ENCODE measurements at places on chromosomes 11 and 22.
A peak's percentile ranks its signal among the peaks of the same experiment; 100 is the strongest.

DNA sequence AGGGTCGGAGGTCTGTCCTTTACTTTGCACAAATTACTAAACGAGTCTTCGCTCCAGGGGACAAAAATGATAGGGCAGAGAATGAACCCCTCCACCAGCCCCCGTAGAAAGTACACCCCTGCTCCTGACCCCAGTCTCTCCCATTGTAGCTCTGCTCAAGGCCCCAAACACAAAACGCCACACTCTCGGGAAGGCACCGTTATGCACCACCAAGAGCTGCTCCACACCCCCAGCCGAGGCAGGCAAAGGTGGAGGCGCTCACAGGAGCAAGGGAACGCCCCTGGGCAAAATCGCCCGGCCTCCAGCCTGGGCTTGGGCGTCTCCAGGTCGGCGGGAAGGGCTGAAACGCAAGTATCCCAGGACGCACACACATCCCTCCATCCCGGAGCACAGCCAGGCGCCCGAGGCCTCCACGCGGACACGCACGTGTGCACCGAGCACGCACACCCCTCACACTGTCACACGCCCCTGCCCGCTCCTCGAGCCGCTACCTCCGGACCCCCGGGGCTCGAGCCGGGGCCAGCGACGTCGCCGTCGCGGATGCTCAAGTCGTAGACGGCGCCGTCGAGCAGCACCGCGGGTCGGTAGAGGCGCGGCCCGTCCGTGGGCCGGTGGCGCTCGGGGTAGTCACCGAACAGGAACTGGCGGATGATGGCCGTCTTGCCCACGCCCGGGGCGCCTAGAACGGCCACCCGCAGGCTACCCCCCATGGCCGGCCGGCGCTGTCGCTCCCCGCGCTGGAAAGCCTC is 786 bp downstream of the RASL10A start:
- no peak for DNase-seq

- no peak for DNase-seq
These were observed 59.3 kb downstream of the DGCR2 start for GRCh38 chr22:19062943-19063308.

DNA sequence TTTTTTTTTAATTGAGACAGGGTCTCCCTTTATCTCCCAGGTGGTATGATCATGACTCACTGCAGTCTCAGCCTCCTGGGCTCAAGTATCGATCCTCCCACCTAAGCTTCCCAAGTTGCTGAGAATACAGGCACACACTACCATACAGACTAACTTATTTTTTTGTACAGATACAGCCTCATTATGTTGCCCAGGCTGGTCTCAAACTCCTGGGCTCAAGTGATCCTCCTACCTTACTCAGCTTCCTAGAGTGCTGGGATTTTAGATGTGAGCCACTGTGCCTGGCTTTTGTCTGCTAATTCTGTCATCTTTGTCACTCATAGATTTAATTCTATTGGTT is 43.5 kb downstream of the CBL start:
- no peak for DNase-seq

DNA sequence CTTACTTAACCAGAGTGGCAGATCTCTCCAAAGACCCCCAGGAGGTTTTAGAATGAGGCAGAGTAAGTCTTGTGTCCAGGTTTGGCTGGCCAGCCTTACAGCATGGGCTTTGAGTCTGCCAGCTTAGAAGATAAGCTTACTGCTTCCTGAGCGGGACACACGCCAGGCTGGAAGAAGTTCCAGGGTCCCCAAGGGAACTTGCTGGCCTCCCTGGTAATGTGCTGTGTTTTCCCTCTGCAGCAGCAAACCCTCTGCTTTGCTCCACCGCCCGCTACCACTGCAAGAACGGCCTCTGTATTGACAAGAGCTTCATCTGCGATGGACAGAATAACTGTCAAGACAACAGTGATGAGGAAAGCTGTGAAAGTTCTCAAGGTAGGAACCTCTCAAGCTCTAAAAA is 154.2 kb downstream of the LDLRAD3 start:
- DNase-seq, result no peak

DNA sequence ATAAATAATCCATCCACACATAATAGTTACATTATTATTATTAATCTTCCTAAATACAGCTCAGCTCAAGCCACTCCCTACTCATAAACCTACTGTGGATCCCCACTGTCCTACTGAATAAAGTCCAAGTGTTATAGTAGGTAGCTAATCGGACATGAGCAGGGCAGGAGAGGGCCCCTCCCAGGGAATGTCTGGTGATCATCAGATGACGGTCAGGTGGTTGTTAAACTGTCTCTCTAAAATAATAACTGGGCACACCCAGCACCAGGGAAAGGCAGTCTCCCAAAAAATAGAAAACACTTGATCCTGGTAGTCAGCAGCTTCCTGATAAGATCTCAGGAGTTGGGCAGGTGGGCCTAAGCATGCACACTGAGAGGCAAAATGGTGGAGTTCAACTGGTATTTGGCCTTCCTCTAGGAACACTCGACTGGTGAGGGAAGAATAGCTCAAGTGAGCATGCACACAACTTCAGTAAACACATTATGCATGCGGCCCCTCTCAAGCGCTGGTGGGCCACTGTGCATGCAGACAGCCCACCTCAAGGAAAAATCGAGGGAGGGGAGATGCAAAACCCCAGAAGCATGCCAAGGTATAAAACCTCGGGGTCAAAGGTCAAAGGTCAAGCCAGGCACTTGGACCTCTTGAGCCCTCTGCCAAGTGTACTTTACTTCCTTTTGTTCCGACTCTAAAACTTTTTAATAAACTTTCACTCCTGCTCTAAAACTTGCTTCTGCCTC is 65.0 kb downstream of the LRRC32 start:
- no peak for DNase-seq

- DNase-seq, result peak; percentile 29
These were observed 44.6 kb downstream of the COPB1 start for GRCh38 chr11:14454861-14455632.

DNA sequence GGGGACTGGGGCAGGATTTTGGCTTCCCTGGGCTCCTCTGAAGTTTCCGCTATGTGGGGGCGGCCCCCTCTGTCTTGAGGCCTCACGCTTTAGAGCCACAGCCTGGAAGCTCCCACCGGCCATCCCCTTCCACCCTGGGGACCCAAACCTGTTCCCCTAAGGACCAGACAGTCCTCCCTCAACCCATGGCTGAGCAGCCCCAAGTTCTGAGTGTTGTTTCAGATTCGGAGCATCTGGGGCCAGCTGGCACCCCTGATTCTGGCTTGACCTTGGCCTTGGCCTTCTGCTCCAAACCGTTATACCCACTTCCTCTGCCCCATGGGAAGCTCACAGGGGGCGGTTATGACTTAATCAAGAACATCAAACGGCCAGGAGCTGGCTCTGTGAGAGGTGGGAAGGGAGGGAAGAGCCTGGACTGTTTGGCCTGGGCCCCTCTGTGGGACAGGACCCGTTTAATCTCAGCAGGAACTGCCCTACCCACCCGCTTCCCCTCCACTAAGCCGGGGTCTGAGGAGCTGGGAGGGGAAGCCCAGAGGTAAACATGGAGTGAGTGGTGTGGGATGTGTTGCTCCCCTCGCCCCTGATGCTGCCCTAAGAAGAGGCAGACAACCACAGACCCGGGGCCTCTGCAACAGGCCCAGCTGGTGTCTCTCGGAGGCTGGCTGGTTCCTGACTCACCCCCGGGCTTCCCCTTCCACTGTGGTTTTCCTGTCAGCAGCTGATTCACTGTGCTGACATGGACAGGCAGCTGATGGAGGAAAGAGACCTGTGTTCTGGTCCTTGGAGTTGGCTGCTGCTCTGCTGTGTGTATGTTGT is 3.4 kb downstream of the CD82 start:
- DNase-seq, result peak; percentile 88

DNA sequence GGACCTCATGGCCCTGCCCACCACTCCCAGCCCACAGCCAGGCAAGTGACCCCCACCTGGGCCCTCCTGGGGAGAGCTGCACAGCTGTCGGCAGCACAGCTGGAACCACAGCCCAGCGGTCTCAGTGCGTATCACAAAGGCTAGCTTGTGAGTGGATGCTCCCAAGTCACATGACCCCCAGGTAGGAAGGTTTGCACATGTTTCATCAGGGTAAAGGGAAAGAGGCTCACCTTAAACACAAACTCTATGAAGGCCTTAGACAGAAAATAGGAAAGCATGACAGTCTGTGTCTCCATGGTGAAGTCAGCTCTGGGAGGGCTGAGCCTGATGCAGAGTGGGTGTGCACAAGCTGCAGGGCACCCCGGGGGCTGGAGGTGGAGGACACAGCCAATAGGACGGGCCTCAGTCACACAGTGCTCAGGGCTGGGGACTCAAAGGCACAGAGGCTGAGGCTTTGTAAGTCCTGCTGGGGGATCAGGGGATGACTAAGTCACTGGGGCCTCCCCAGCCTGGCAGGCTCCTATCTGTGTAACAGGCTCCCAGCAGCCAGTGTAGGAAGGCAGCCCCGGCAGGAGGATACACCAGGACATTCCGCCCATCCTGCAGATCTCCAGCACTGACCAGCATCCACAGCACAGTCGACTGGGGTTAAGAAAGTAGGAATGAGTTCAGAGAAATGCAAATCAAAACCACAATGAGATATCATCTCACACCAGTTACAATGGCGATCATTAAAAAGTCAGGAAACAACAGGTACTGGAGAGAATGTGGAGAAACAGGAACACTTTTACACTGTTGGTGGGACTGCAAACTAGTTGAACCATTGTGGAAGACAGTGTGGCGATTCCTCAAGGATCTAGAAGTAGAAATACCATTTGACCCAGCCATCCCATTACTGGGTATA is 22.0 kb downstream of the CELSR1 start:
- DNase-seq, result no peak
